ENCODE measurements at places on chromosomes 2 and 18. TPM values are rescaled to one million over a fixed set of nuclear protein-coding genes. Genes with fewer than 3 reads are reported as not detected.

SOX11 gene
- 14.7 TPM for polyA plus RNA-seq

- no peak for DNase-seq
These were observed 658.7 kb downstream of the EPHA4 start for GRCh38 chr2:220913384-220913783.

DNA sequence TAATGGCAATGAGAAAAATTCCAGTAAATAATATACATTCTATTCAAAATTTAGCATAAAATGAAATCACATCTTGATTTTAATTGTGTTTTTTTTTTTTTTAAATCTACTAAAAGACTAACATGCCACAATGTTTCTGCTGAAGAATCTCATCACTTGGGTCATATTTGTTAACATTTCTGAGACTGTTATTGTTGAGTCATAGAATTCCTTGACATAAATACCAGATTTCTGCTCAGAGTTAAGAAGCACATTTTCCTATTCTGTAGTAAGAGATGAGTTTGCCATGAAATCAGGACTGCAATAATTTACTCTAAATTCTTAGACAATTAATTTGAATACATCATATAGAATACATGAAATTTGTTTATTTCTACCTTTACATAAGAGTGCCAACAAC lies 154.9 kb upstream of the KYNU start:
- no peak for DNase-seq

DNA sequence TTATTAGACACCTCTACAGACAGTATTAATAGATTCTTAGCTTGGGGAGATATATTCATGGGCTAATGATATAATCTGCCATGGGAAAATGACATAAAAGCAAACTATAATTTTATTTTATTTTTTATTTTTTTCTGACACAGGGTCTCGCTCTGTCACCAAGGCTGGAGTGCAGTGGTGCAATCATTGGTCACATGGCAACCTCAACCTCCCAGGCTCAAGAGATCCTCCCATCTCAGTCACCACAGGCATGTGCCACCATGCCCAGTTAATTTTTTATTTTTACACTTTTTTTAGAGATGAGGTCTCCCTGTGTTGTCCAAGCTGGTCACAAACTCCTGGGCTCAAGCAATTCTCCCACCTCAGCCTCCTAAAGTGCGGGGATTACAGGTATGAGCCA lies 39.3 kb downstream of the RTN4 start:
- no peak for DNase-seq

- no peak for DNase-seq
These were observed 82.2 kb upstream of the GPC1 start for GRCh38 chr2:240353086-240353798.

DNA sequence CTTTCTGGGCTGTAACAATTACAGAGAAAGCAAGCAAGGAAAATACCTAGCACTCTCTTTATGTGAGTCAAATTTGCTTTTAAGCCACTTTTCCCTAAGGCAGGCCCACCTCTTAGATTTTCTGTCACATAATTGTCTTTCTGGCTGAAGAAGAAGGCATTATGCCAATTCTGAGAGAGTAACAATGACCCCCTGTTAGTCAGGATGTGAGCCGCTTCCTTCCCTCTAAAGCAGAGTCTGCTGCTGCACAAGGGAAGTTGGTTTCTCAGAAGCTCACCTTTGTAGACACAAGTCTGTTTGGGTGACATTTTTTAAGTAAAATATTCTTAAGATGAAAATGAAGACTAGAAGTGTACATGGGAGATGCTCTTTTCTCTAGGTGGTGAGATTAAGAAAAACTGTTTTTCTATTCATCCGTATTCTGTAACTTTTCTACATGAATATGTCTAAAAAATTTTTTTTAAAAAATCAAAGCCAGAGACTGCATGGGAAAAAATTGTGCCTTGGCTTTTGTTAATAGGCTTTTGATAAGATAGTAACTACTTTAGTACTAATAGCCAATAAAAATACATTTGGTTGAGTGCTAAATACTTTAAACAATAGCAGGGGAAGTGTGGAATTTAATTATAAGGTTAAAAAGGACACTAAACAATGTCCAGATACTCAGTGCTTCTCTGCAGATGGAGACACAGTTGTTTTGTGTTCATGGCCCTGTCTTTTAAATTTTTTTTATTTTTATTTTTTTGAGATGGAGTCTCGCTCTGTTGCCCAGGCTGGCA lies 33.4 kb upstream of the VPS54 start:
- no peak for DNase-seq
